ENCODE measurements at places on chromosomes 3 and 15. TPM values are rescaled to one million over a fixed set of nuclear protein-coding genes. Genes with fewer than 3 reads are reported as not detected.

DNA sequence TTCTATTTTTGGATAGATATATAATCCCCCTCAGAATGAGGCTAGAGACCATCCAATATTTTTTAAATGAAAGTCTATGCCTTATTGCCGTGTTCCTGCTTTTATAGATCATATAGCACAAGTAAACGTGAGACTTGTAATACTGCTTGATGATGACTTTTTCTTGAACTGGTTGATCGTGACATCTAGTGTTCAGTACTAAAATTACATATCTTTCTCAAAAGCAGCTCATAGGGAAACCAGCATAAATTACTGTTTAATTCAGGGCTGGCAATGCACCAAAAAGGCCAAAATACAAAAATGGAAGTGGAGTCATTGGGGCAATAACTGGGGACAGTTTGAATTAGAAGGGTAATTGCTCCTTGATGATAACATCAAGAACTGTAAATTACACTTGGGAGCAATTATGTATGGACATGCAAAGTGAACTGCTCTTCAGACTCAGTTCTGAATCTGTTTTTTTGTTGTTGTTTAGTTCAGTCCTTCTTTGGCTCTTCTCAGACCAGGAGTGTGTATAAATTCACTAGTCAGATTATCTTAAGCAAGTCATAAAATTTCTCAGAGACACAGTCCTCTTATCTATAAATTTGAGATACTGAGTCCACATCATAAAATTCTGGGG is 325.3 kb downstream of the THSD4 start:
- H3K27ac ChIP-seq: no peak overlapping the region
- H3K4me1 ChIP-seq: no peaks in the 10 kb centered on the region
- H3K27me3 ChIP-seq: no peaks in the 10 kb centered on the region
- H3K4me3 ChIP-seq: no peak overlapping the region

GRCh38 chr3:100001526-100002270 is 112.6 kb downstream of the FILIP1L start:
- H3K4me3 ChIP-seq: no peak overlapping the region
- peak; percentile 14 for DNase-seq
- no peaks in the 10 kb centered on the region for H3K36me3 ChIP-seq
- H3K27ac ChIP-seq: no peak overlapping the region
- H3K4me1 ChIP-seq: peaks cover 13% of the 10 kb centered on the region

DNA sequence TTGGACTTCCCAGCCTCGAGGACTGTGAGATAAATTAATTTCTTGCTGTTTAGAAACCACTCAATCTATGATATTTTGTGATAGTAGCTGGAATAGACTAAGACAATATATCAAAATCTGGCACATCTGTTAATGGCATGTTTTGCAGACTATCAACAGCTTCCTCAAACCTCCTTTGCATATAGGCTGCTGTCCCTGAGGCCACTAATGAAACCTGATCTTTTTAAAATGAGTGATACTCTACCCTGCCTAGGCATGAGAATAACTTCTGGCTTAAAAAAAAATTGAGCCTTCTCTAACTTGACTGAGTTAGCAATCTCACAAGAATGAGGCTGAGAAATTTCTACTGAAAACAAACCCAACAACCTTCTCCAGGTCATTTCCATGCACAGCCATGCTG is 176.0 kb upstream of the CRBN start:
- H3K36me3 ChIP-seq: no peaks in the 10 kb centered on the region
- no peak for DNase-seq
- no peak overlapping the region for H3K4me3 ChIP-seq
- no peak overlapping the region for H3K27ac ChIP-seq
- H3K4me1 ChIP-seq: no peaks in the 10 kb centered on the region

Gene PAQR5
- polyA plus RNA-seq: 0.45 TPM
